ENCODE measurements at places on chromosomes 5 and 9.

- no peak for DNase-seq
Observed at GRCh38 chr5:26295541-26295940, 742.8 kb downstream of the CDH9 start.

DNA sequence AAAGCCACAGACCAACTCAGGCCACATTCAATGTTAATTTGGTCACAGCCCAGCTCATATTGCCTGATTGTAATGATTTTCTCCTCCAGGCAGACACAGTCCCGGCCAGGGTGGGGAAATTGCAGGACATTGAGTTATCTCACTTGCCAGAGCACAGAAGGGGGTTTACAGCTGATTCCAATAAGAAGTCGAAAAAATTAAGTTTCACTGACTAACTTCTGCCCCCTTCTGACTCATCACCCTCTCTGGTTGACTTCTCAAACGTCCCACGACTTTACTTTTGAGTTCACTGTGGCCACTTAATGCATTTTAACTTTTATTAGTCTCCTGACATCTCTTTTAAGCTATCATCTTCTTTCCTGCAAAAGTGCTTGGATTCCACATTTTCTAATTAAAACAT is 321.4 kb upstream of the WWC1 start:
- no peak for DNase-seq

GRCh38 chr5:103452666-103453065 is 109.9 kb downstream of the NUDT12 start:
- no peak for DNase-seq

- DNase-seq, result no peak
Observed at GRCh38 chr9:134597957-134598883, 43.4 kb upstream of the COL5A1 start.

GRCh38 chr5:31021181-31021624 is 172.3 kb upstream of the CDH6 start:
- DNase-seq, result no peak

- DNase-seq, result no peak
Observed at GRCh38 chr9:109239240-109239639, 72.2 kb upstream of the FRRS1L start.

- DNase-seq, result no peak
Observed at GRCh38 chr5:10030219-10030831, 219.4 kb downstream of the ATPSCKMT start.

- DNase-seq, result no peak
Observed at GRCh38 chr9:17800418-17800817, 221.6 kb downstream of the SH3GL2 start.

GRCh38 chr5:45532826-45533624 is 163.2 kb downstream of the HCN1 start:
- no peak for DNase-seq

GRCh38 chr5:140345919-140346347 is 470 bp downstream of the HBEGF start:
- no peak for DNase-seq

DNA sequence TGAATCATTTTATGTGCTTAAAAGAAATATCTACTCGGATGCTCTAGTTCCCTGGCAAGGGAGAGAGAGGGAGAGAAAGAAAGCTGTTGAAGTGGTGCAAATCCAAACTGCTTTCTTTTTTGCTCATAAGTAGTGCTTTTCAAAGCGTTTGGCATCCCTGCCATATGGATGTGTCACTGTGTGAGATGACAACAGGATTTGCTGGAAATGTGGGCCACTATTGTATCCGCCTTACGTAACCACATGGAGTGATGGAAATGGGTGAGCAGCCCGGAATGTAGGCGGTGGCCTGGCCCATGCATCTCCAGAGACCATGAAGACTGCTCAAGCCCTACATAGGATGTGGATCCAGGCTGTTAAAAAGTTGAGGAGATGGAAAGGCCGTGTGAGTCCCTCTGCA is 30.8 kb downstream of the TJP2 start:
- no peak for DNase-seq

GRCh38 chr5:22577006-22577405 is 276.1 kb downstream of the CDH12 start:
- DNase-seq, result no peak

- no peak for DNase-seq
Observed at GRCh38 chr9:91817493-91818224, 132.4 kb downstream of the ROR2 start.

All from NCI-H1436 treated with DMSO at 0.1 percent for 48 hours (cell line).